ENCODE measurements at places on chromosomes 6 and 20. TPM values are rescaled to one million over a fixed set of nuclear protein-coding genes. Genes with fewer than 3 reads are reported as not detected.

Gene PEDS1
- total RNA-seq = 22.1 TPM

Gene TXLNB
- total RNA-seq = 0.62 TPM

Gene CHMP4B
- total RNA-seq = 82.8 TPM

Gene SLC22A7
- total RNA-seq = not detected

DNA sequence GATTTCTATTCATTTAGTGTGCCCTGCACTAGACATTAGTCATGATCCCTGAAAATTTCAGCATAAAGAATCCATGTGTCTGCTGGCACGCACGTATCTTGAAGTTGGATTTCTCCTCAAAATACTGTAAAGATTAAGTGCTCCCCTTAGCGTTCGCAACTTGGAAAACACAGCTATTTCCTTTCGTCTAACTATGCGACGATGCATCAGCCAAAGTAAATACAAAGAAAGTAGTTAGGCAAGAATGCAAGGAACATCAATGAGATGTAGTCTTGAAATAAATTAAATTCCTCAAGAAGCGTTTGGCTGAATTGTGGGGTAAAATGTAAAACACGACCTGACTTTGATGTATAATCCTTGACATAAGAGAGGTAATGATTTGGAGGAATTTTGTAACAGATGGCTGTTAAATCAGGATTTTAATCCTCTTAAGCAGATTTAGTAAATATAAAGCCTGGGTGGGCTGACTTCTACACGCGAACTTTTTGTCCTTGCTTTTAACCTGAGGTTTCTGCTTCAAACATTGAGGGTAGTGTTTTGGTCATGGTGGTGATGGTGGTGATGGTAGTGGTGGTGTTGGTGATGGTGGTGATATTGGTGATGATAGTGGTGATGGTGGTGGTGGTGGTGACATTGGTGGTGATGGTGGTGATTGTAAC, 88.2 kb downstream of the FOXF2 start:
- no peak for DNase-seq
- H3K4me3 ChIP-seq = no peak overlapping the region
- H3K4me1 ChIP-seq = peaks cover 1% of the 10 kb centered on the region
- peaks cover 6% of the 10 kb centered on the region for H3K27me3 ChIP-seq
- H3K27ac ChIP-seq = no peak overlapping the region

DNA sequence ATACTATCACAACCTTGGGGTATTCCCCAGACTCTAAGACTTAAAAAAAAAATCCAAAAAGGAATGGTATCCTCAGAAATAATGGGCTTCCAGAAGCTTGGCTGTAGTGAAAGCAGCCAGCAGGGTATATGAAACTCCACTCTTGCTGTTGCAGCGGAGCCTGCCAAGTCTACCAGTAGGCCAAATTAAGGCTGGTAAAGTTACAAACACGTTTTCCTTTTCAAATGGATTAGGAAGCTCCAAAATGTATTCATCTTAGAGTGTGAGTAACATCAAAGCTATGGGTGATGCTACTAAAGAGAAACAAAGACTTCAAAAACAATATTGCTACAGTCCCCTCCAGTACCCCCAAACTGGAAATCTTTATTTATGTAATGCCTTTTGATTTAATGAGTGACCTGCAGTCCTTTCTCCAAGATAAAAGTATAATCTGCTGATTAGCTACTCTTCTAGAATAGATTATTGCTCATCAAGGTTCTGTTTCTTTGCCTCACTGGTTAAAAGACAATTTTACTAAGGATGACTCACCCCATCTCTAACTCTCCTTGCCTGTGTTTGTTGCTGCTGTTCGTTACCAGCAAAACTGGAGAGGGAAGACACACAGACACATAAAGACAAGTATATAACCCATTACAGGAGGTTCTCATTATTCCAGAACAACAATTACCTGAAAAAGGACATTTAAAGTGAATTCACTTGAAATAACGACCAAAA, 84.9 kb downstream of the BTBD9 start:
- no peak overlapping the region for H3K27ac ChIP-seq
- H3K36me3 ChIP-seq = no peaks in the 10 kb centered on the region
- no peak overlapping the region for H3K4me3 ChIP-seq
- DNase-seq = no peak
- H3K4me1 ChIP-seq = no peaks in the 10 kb centered on the region
- H3K27me3 ChIP-seq = no peaks in the 10 kb centered on the region

DNA sequence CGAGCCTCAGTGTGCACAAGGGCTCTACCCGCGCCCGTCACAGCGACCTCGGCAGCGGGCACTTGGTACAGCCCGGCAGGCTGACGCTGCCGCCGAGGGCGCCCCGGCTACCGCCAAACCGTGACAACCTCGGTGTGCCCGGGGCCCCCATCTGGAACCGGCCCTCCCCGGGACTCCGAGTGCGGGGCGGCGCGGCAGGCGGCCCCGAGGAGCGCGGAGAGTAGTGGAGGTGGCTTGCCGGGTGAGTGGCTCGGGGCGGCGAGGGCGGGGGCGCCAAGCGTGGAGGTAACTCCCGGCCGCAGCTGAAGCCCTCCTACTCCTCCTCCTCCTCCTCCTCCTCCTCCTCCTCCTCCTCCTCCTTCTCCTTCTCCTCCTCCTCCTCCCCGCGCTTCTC, at the start of gene ISM1:
Gene ISM1, plus strand, starts transcription at position 371 of the 394 bp plus-strand sequence. CDS start 503 bp downstream, outside the sequence.
- peaks cover 42% of the 10 kb centered on the region for H3K27me3 ChIP-seq
- peak within 1 kb of the TSS; percentile 88 for H3K4me3 ChIP-seq
- H3K36me3 ChIP-seq = no peaks in the 10 kb centered on the region
- peaks cover 21% of the 10 kb centered on the region for H3K4me1 ChIP-seq
- peak within 1 kb of the TSS; percentile 73 for H3K27ac ChIP-seq

GRCh38 chr6:157669747-157670216, 153.3 kb upstream of the SNX9 start:
- H3K27ac ChIP-seq = no peak overlapping the region
- H3K36me3 ChIP-seq = no peaks in the 10 kb centered on the region
- peaks cover 7% of the 10 kb centered on the region for H3K4me1 ChIP-seq

- no peaks in the 10 kb centered on the region for H3K36me3 ChIP-seq
- no peak for DNase-seq
- H3K27ac ChIP-seq = no peak overlapping the region
- no peaks in the 10 kb centered on the region for H3K4me1 ChIP-seq
These were observed 117.6 kb downstream of the TRDN start for GRCh38 chr6:123519189-123519505.

DNA sequence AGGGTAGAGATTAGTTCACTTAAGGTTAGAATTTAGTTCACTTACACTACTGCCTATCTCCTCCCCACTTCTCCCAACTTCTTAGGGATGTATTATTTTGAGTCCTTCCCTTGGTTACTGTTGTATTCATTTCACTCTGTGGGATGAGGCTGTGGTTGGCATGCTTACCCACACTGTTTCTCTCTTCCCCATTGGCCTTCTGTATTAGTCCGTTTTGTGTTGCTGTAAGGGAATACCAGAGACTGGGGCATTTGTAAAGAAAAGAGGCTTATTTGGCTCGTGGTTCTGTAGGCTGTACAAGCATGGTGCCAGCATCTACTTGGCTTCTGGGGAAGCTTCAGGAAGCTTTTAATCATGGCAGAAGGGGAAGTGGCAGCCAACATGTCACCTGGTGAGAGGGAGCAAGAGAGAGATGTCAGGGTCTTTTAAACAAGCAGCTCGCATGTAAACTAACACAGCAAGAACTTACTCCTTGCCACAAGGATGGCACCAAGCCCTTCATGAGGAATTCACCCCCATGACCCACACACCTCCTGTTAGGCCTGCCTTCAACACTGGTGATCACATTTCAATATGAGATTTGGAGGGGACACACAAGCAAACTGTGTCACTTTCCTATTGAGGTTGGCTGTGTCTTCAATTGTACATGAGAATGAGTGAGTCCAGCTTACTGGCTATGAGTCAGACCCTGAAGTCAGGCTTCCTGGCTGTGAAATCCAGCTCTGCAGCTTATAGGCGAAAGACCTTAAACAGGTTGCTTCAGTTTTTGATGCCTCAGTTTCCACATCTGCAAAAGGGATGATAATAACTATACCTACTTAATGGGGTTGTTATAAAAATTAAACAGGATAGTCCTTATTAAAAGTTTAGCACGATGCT, 53.3 kb downstream of the SYNDIG1 start:
- no peak overlapping the region for H3K27ac ChIP-seq
- H3K4me3 ChIP-seq = no peak overlapping the region
- DNase-seq = no peak
- H3K36me3 ChIP-seq = no peaks in the 10 kb centered on the region
- H3K27me3 ChIP-seq = peaks cover 5% of the 10 kb centered on the region

GRCh38 chr6:32401284-32401963, 5.6 kb downstream of the BTNL2 start:
- no peak for DNase-seq
- no peaks in the 10 kb centered on the region for H3K36me3 ChIP-seq
- H3K27ac ChIP-seq = no peak overlapping the region
- H3K4me1 ChIP-seq = no peaks in the 10 kb centered on the region

DNA sequence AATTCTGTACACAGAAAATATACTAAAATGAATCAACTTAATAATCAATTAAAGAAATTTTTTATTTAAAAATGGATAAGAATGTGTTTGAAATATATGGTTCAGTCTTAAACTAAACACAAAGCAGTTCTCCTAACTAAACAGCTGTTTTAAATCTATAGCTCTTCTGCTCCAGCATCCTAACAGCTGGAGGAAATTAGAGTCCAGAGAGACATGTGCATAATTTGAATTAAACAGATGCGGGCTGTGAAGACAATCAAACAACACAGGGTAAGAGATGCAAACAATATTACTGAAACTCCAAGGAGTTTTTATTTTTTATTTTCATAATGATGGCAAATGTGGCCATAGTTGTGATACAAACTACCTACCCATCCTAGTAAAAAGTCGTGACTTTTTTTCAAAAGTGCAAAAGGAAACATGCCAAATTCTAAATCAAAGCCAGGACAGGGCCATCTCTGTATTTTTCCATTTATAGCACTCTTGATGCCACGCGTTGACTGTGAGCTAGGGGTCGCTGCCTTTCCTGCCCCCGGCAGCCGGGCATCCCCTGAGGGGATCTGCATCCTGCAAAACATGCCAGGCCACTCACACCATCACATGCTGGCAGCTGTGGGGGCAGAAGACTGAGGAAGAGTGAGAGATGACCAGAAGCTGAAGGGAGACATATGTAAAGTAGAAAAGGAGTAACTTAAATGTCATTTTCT, 310.6 kb downstream of the PRKN start:
- H3K4me1 ChIP-seq = no peaks in the 10 kb centered on the region
- H3K4me3 ChIP-seq = no peak overlapping the region
- H3K27me3 ChIP-seq = no peaks in the 10 kb centered on the region
- no peak for DNase-seq

- H3K36me3 ChIP-seq = no peaks in the 10 kb centered on the region
- no peaks in the 10 kb centered on the region for H3K4me1 ChIP-seq
- H3K4me3 ChIP-seq = no peak overlapping the region
- no peak for DNase-seq
These were observed 713.2 kb upstream of the NRSN1 start for GRCh38 chr6:23412770-23413169.

GRCh38 chr20:63498960-63499337, at the start of gene EEF1A2:
Gene EEF1A2 (minus strand): TSS chr20:63499083. CDS start chr20:63497763, 1,320 bp downstream.
- peak; percentile 54 for DNase-seq
- no peak within 1 kb of the TSS for H3K27ac ChIP-seq
- no peak within 1 kb of the TSS for H3K4me3 ChIP-seq
- H3K4me1 ChIP-seq = peaks cover 2% of the 10 kb centered on the region

DNA sequence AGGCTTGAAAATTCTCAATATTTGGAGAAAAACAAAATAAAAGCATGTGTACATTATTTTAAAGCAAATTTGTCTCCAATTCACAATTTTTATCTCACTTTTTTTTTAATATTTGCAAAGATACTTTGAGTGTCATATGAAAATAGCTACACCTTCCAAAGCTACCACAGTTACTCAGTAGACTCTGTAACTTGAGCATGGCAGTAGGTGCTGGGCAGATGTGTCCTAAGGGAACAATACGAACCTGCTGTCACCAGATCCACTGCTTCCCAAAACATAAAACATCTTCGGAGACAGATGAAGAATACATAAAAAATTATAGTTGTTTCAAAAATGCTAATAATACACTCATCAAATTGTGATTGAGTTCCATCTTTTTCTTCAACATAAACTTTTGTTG, 10.6 kb downstream of the WDR27 start:
- no peaks in the 10 kb centered on the region for H3K4me1 ChIP-seq
- H3K27me3 ChIP-seq = no peaks in the 10 kb centered on the region
- no peak overlapping the region for H3K4me3 ChIP-seq
- no peak for DNase-seq
- H3K27ac ChIP-seq = no peak overlapping the region

- no peak overlapping the region for H3K27ac ChIP-seq
- H3K27me3 ChIP-seq = no peaks in the 10 kb centered on the region
- H3K4me3 ChIP-seq = no peak overlapping the region
- peak; percentile 14 for DNase-seq
These were observed 22.9 kb downstream of the COL20A1 start for GRCh38 chr20:63315731-63316491.

- H3K27ac ChIP-seq = no peak overlapping the region
- no peaks in the 10 kb centered on the region for H3K4me1 ChIP-seq
- no peaks in the 10 kb centered on the region for H3K36me3 ChIP-seq
- H3K27me3 ChIP-seq = no peaks in the 10 kb centered on the region
- no peak overlapping the region for H3K4me3 ChIP-seq
- DNase-seq = no peak
These were observed 27.4 kb downstream of the GDAP1L1 start for GRCh38 chr20:44274303-44275017.

- H3K27ac ChIP-seq = no peak overlapping the region
- H3K27me3 ChIP-seq = no peaks in the 10 kb centered on the region
- H3K36me3 ChIP-seq = peaks cover 13% of the 10 kb centered on the region
- no peak for DNase-seq
- H3K4me3 ChIP-seq = no peak overlapping the region
These were observed 85.9 kb downstream of the SMLR1 start for GRCh38 chr6:130913120-130913519.

- no peak for DNase-seq
- no peaks in the 10 kb centered on the region for H3K27me3 ChIP-seq
- peaks cover 34% of the 10 kb centered on the region for H3K36me3 ChIP-seq
- no peak overlapping the region for H3K27ac ChIP-seq
- H3K4me1 ChIP-seq = peaks cover 11% of the 10 kb centered on the region
- no peak overlapping the region for H3K4me3 ChIP-seq
These were observed 13.1 kb downstream of the QRSL1 start for GRCh38 chr6:106642476-106642875.

DNA sequence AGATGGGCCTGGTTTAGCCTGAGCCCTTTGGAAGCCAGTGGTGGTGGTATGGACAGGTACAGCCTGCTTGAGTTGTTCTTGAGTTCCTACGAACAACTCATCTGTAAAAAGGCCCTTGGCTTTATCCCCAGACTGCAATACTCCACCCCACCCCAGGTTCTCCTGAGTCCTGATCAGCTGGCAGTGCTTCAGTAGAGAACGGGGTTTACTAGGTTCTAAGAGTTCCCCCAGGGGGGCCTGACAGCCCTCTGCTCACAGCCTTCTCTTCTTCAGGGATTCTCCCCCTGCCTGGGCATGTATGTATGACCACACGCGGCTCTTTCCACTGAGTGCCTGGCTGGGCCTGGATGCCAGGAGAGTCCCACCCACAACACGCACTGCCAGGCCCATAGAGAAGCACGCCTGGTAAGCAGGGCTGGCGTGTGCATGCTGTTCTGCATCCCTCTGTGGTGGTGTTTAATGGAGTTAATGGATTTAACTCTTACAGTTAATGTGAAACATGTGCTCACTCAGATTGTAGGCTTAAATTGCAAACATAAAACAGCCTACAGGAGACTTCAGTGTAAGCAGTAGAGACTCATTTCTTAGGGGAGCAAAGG, 44.3 kb upstream of the SLC4A11 start:
- DNase-seq = no peak
- no peak overlapping the region for H3K27ac ChIP-seq

All from activated naive CD8-positive, alpha-beta T cell treated with anti-CD3 and anti-CD28 coated beads, Interleukin-2, amount 10 ng/mL, durations not matched to agents 7 days and 5 days (primary cell).